ENCODE measurements at places on chromosomes 3 and 15.

DNA sequence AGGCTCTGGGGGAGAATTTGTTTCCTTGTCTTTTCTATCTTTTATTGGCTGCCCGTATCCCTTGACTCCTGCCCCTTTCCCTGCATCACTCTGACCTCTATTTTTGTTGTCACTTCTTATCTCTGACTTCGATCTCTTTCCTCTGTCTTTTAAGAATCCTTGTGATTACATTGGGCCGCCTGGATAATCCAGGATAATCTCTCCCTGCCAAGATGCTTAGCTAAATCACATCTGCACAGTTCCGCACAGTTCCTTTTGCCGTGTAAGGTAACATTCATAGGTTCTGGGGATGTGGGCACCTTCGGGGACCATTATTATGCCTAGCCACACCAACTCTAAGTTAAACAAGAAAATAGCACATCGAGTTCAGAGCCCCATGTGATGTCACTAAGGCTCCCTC is 103.0 kb upstream of the DPPA4 start:
- DNase-seq = no peak

GRCh38 chr15:98859149-98859548 is 148.4 kb downstream of the PGPEP1L start:
- no peak for DNase-seq

GRCh38 chr3:31937225-31937624 is 43.8 kb downstream of the OSBPL10 start:
- no peak for DNase-seq

- DNase-seq = no peak
Measured at GRCh38 chr3:173762501-173762900, 365.0 kb downstream of the NLGN1 start.

GRCh38 chr3:194964809-194965208 is 279.1 kb downstream of the FAM43A start:
- no peak for DNase-seq

- no peak for DNase-seq
Measured at GRCh38 chr3:32844914-32845313, 27.1 kb downstream of the TRIM71 start.

DNA sequence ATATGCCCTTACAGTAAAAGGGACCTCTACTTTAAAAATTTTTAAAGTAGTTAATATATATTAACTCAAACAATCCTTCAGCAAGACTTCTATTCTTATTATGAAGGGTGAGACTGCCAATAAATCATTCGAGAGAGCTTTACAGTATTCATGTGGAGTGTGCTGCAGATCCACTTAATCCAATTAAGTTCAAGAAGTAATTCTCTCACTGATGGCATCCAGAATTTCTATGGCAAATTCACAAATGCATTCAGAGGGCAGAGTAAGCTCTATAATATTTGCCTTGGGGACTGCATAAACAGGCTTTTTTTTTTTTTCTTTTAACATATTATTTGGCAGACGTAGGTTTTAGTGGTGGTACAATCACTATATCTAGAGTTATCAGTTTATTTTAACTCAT is 692.0 kb downstream of the NLGN1 start:
- DNase-seq = no peak

DNA sequence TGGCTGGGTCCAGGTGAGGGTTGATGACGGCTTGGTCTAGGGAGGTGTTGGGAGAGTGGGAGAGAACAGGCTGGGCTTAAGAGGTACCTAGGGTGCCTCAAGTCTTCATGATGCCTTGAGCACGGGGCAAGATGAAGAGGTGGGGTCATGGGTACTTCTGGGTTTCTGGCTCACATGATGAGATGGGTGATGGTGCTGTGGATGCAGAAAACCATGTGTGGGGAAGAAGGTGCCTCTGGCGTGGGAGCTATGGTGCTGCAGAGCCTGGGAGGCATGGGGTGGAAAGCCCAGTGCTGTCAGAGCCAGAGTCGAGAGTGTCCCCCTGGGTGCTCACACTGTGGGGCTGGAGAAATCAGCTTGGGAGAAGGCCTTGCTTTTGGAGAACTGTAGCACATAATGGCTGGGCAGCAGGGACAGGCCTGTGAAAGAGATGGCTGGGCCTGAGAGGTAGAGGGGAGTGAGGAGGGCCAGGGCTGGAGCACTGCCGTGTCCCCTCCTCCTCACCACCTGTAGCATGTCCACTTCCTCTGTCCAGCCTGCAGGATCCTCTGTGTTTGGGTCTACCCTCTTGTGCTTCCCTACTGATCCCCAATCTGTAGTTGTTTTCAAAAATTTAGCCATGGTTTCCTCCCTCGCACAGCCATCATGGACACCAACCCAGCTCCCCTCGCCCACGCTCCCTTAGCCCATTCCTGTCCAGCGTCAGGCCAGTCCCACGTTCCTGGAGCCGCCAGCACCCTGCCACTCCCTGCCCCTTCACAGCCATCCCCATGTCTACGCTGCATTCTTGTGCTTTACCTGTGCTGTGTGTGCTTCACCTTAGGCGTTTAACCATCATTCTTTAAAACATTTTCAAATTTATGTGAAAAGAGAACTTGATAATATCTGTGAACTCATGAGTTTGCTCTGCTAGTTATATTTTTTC is 132.0 kb downstream of the EEFSEC start:
- DNase-seq = no peak

- DNase-seq = no peak
Measured at GRCh38 chr3:194907811-194908210, 222.1 kb downstream of the FAM43A start.

DNA sequence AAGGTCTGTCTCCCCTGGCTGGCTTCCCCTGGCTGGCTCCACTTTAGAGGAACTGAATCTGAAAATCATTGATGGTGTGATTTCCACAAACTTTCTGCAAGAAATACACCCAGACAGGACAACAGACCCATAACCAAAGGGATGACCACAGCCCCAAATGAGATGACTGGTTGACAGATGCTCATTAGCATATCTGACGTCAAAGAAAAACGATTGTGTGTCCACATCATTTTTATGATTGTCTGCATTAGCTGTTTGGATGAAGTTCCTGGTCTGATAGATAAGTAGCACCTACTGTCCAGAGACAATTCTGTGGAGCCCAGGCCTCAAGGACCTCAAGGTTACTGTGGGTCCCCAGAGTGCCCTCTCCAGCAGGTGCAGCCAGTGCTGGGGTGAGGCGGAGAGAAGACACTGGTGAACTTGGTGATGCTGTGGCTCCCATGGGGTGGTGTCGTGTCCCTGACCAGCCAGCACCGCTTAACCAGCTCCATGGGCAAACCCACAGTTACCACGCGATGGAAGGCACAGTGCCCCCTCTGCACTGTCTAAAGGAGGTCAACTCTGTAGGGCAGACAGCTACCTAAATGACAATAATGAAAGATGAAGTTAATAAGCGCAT is 127.4 kb downstream of the NSMCE3 start:
- DNase-seq = no peak

DNA sequence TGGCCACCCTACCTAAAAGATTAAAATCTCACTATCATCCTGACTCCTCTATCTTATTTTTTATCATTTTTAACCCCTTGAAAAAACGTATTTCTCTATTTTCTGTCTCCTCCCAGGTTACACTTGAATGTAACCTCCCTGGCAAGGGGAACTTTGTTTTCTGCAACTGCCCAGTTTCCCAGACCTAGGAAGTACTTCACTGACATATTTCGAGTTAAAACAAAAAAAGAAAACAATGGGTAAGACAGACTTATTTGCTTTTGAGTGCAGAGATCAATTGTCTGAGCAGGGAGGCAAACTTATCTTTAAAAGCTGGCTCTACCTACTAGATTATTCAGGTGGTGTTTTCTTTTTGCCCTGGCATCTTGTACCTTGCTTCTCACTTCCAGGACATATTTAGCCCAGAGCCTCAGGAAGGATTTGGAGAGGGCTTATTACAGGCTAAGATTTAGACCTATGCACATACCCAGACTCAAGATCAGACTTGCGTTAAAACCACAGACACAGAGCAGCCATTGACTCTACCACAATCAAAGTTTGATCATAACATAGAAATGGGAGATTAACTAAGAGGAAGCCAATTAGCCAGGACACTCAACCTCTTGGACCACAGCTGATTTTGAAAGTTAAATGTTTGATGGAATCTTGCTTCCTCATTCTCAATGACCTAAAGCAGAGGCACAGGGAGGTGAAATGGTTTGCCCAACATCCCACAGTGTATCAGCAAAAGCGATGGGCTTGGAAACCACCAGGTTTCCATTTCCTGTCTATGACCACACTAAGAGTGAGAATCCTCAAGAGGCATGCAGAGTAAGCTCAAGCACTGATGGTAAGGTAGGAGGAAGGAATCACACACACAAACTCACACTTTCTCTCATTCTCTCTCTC is 169.5 kb upstream of the THBS1 start:
- DNase-seq = peak; percentile 71

DNA sequence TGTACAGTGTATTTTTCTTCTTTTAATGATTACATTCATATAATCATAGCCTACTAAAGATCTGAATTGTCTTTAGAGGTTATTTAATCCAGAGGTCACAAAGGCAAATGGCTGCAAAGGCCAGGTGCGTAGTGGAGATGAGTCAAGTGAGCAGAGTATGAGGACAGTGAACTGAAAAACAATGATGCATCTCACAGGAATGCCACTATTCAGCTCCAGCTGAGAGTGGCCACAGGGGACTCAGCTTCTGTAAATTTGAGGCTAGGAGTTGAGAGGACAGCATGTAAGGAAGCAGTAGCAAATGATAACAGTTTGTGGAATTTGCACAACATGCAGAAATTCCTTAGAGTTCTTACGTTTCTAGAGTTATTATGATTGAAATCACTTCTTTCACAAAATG is 50.4 kb downstream of the COL6A5 start:
- DNase-seq = no peak

GRCh38 chr15:67903708-67904107 is 63.9 kb upstream of the RNU6-1 start:
- no peak for DNase-seq

- no peak for DNase-seq
Measured at GRCh38 chr3:118781232-118781631, 253.4 kb downstream of the IGSF11 start.

- DNase-seq = no peak
Measured at GRCh38 chr3:80733522-80734176, 965.9 kb upstream of the ROBO1 start.

- DNase-seq = no peak
Measured at GRCh38 chr3:2945121-2945520, 165.1 kb downstream of the IL5RA start.

GRCh38 chr15:98983334-98983733 is 24.3 kb downstream of the PGPEP1L start:
- no peak for DNase-seq

DNA sequence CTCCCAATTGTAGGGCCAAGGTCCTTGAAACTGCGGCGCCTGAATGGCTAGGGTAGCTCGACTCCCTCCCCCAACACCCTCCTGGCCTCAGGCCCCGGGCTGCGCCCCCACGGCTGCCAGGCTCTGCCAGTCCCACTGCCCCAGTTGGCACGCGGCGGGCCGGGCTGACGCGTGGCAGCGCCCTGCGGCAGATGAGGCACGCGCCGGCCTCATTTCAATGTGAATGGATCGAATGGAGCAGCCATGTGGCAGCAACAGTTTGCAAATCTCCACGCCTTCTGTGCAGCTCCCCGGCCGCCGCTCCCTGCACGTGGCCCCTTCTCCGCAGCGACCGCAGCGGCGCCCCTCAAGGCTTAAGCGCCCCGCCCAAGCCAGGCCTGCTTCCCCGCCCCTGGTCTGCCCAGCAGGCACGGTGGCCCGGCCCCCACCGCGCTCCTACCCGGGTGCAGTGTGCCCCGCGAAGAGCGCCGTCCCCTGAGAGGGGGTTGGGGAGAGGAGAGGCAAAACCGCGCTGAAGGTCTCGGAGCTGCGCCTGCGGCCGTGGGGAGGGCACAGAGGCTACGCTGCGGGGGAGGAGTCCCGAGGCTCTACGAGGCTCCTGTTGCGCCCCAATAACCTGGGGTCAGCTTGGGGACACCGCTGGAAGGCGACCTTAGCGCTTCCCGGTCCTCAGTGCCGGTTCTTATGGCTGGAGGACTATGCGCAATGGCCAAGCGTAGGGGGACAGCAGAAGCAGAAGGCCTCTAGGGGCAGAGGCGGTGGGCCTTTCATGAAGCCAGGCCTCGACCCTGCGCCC is 3.1 kb upstream of the DLL4 start:
- DNase-seq = no peak

GRCh38 chr3:138938877-138939560 is 7.9 kb downstream of the FOXL2 start:
- no peak for DNase-seq

GRCh38 chr15:91711384-91712033 is 142.0 kb upstream of the SLCO3A1 start:
- DNase-seq = no peak

GRCh38 chr15:45123397-45123796 is 6.3 kb downstream of the DUOXA1 start:
- DNase-seq = no peak

- no peak for DNase-seq
Measured at GRCh38 chr15:69861331-69862171, 236.2 kb downstream of the TLE3 start.

- peak; percentile 39 for DNase-seq
Measured at GRCh38 chr15:39171944-39172368, 408.9 kb upstream of the THBS1 start.

GRCh38 chr3:39644176-39644575 is 165.2 kb upstream of the MYRIP start:
- no peak for DNase-seq

DNA sequence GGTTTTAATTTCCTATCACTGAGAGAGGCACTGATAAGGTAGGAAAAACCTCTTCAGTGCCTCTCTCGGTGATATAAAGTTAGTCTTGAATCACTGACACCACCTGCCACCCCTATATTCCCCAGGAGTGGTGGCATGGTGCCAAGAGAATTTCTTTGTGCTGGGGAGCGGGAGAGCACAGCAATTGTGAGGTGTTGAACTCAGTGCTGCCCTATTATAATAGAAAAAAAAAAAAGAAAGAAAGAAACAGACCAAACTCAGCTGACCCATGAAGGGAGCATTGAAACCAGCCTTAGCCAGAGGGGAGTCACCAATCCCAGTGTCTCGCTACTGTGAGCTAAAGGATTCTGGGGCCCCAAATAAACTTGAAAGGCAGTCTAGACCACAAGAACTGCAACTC is 201.4 kb upstream of the STT3B start:
- no peak for DNase-seq

DNA sequence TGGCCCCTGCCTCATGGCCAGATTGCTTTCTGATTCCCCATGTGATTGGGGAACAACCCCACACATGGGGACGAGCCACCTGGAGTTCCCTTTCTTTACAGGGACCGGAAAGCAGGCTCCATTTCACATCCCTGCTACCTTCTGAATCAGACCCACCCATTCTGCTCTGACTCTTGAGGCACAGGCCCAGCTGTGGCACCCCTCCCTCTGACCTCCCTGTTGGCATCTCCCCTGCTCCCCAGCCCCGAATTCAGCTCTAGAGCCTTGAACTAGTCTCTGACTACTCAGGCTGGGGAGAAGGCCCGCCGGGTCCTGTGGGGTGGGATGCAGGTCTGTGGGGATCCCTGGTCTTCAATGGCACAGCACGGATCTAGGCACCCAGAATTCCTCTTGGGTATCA is 12.1 kb downstream of the FAM3D start:
- no peak for DNase-seq

GRCh38 chr3:172102883-172103310 is 63.5 kb downstream of the FNDC3B start:
- DNase-seq = no peak

- no peak for DNase-seq
Measured at GRCh38 chr15:85741021-85741421, 53.7 kb downstream of the KLHL25 start.

GRCh38 chr3:93992207-93992606 is 12.3 kb downstream of the ARL13B start:
- no peak for DNase-seq

GRCh38 chr3:169668072-169668956 is 4.8 kb upstream of the MECOM start:
- no peak for DNase-seq

Measured in activated CD4-positive, alpha-beta T cell treated with anti-CD3 and anti-CD28 coated beads, Interleukin-10, Interleukin-2, amounts not matched to agents 100 ng/mL and 50 ng/mL, durations not matched to agents 16 hours and 8 hours (primary cell).